ENCODE measurements at places on chromosomes 13 and 19.

DNA sequence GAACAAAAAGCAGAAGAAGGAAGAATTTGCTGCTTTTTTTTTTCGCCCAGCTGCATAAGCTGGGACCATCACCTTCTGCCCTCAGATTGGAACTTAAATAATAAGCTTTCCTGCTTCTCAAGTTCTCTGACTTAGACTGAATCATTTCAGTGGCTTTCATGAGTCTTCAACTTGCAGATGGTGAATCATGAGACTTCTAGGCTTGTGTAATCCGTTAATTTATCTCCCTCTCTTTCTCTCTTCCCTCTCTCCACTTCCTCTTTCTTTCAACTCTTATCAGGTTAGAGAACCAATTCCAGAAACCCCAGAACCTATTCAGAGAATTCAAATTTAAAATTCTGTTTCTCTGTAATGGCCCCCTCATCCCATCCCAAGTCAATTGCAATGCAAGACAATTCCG is 1153.7 kb downstream of the PCDH9 start:
- DNase-seq, result no peak

GRCh38 chr13:47478985-47479384 is 522.1 kb downstream of the SUCLA2 start:
- no peak for DNase-seq

DNA sequence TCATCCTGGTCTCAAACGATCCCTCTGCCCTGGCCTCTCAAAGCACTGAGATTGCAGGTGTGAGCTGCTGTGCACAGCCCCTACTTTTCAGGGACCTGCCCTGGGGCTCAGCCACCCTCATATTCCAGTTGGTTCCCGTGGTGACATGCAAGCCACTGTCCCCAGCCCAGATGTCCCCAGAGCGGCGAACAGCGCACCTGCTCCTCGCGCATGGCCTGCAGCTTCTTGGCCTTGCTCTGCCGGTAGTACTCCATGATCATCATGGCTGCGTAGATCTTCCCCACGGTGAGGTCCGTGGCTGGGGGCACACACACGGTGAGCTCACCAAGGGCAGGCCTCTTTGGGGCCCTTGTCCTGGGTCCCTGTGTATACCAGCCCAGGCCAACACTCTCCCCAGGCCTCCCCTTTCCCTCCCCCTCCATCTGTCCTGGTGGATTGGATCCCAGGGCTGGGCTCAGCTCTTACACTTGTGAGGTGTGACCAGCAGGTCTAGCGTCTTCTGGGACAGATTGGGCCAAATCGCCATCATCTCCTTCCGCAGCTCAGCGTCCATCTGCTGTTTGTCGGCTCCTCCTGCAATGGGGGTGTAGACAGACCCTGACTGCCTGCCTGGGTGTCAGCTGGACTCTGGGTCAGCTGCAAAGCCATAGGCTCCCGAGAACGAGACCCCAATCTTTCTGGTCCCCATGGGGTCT is 64.0 kb downstream of the IER2 start:
- no peak for DNase-seq

- DNase-seq, result no peak
These were observed 217.1 kb downstream of the POSTN start for GRCh38 chr13:37381502-37381901.

GRCh38 chr13:113183450-113184129 is 24.9 kb downstream of the PCID2 start:
- DNase-seq, result no peak

- DNase-seq, result no peak
These were observed at the start of gene LRP3 for GRCh38 chr19:33193865-33194362. Gene LRP3, plus strand, starts transcription at chr19:33194330. Its CDS starts 456 bp downstream, at chr19:33194786.

GRCh38 chr13:92896842-92897241 is 329.8 kb upstream of the GPC6 start:
- DNase-seq, result peak; percentile 35

DNA sequence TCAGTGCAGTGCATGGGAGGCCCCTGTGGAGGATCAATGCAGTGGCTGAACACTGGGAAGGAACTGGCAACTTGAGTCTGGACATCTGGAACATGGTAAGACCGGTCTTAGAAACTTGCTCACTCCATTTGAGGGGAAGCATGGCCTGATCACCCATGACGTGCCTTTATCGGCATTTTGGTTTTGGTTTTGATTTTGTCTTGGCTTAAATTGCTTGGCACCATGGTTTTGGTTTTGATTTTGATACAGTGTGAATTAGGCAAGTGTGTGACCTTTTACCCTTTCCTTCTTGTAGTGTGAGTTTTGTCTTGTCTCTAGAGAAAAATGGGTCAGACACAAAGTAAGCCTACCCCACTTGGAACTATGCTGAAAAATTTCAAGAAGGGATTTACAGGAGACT is 77.3 kb downstream of the ZNF486 start:
- DNase-seq, result no peak

DNA sequence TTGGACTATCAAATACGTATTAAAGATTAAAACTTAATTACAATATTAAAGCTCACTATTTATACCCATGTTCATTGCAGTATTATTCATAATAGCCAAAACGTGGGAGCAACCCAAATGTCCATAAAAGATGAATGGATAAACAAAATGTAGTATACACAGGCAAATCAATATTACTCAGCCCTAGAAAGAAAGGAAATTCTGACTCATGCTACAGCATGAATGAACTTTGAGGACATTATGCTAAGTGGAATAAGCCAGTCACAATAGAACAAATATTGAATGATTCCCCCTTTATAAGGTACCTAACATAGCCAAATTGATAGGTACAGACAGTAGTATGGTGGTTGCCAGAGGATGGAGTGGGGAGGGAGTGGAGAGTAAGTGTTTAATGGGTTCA is 457.3 kb downstream of the FGF14 start:
- no peak for DNase-seq

GRCh38 chr19:5492635-5493409 is 37.6 kb downstream of the ZNRF4 start:
- DNase-seq, result no peak

GRCh38 chr19:31498781-31499180 is 149.5 kb upstream of the TSHZ3 start:
- no peak for DNase-seq

- peak; percentile 24 for DNase-seq
These were observed 2.6 kb upstream of the MAB21L1 start for GRCh38 chr13:35479038-35479492.

DNA sequence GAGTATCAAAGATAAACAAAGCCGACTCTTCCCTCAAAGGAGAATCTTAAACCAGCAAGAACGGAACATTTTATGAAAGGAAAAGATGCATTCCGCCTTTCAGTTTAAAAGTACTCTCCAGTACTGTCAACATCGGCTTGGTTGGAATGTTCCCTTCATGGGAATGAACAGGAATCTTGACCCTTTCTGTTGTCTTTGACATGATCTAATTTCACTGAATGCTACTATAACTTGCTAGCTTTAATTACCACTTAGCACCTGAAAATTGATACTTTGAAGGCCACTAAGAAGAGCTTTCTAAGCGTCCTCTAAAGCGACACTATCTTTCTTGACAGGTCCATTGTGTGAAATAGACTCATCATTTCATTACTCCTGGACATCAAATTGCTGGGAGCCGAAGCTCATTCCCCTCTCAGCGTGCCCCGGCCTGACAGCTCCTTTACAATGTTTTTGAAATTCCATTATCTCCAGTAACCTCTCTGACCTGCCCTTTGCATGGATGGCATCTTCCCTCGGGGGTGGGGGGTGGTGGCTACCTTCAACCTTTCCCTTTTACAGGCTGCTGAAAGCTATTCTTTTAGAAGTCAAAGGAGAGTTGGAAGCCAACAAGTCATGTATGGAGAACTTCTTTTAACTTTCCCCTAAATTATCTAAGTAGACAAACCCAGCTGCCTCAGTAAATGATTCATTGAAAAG is 67.9 kb downstream of the EFNB2 start:
- peak; percentile 49 for DNase-seq

GRCh38 chr13:43356567-43356966 is 333.2 kb downstream of the DNAJC15 start:
- DNase-seq, result no peak

- no peak for DNase-seq
These were observed 28.1 kb downstream of the CPT1C start for GRCh38 chr19:49718991-49719390.

DNA sequence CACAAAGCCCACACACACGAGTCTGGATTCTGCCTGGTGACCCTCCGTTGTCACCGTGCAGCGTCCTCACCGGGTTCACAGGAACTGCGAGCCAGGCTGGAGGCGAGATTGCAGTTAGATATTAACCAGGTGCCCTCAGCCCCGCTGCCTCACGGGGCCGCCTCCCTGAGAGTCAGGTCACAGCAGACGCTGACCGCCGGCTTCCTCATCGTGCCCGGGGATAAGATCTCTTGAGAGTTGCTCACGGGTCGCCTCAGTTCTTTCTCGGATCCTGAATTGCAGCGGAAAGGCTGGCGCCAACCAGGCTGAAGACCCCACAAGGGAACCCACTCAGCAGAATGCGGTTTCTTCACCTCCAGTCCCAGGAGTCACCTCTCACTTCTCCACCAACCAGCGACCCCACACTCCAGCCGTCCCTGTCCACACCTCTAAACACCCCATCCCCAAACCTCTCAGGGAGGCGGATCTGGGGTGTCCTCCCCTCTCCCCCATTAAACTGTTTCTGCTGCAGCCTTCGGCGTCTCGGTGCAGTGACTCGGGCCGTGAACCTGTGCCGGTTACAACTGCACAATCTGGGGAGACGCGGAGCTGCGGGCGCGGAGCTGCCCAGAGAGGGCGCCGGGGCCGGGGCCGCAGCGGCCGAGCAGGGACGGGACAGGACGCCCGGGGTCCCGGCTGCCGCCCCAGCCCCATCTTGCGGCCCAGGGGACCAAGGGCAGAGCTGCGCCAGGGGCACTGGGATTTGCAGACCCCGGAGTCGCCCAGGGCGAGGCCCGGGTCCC is 591 bp downstream of the ZNF823 start:
- peak; percentile 31 for DNase-seq

DNA sequence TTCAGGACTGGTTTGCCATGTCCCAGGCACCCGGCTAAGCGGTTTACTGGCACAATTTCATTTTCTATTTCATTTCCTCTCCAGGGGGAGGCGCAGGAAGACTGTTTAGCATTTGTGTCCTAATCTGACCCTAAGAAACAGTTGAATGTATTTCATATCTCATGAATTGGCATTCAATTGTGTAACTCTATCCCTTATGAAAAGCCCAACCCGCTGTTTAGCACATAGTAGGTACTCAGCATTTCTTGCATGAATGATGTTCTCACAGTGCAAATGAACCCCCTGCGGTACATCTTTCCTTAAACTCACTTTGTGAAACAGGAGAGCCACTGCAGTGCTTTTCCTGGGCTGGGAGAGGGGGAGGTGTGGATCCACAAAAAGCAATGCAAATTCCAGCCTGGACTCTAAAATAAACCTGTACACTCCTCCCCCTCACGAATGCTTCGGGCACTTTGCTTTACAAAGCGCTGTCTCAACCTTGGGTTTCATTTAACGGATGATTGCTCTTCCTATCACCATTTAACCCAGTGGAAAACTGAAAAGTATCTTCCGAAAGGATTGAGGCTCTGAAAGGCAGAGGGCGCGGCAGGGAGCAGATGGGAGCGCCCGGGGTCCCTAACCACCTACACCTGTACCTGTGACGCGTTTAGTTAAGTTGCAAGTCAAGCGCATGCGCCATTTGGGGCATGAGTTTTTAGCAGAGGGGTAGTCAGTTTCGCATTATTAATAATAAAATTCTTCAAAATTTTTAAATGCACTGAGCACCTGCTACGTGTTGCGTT is 1.2 kb upstream of the EEF2 start:
- DNase-seq, result peak; percentile 78

GRCh38 chr13:30017880-30018279 is 167.5 kb upstream of the UBL3 start:
- DNase-seq, result no peak

GRCh38 chr19:3397266-3398022 is 31.1 kb downstream of the NFIC start:
- no peak for DNase-seq

GRCh38 chr13:102045731-102046130 is 356.1 kb downstream of the FGF14 start:
- DNase-seq, result no peak

- DNase-seq, result no peak
These were observed 1248.8 kb upstream of the SLC10A2 start for GRCh38 chr13:104314926-104315535.

DNA sequence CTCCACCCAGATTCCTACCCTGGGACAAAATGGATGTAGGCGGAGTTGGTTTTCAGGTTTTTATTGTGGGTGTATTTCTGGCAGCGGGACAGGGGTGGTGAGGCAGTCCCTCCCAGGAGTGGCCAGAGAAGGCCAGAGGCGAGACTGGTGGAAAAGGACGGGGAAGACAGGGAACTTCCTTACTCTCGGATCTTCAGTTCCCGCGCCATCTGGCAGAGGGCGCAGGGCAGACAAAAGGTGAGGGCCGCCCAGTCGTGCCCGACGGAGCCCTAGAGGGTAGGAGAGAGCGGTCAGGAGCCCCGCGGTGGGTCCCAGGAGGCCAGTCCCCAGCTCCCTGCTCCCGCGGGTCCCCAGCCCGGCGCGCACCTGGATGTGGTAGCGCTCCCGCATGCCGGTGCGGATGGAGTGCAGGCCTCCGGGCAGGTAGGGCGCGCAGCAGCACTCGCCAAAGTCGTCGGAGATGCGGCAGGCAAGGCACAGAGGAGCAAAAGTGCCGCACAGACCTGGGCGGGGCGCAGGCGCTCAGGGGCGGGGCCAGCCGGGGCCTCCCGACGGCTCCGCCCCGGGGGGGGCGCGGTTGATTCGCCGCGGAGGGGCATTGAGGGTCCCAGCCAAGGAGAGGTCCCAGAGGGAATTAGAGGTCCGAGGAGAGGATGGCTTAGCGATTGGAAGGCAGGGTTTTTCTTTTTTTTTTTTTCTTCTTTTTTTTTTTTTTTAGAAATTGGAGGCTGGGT is 3.0 kb downstream of the CNFN start:
- peak; percentile 51 for DNase-seq

- no peak for DNase-seq
These were observed at the start of gene PGLYRP1 for GRCh38 chr19:46022431-46023310. Gene PGLYRP1, minus strand, starts transcription at chr19:46023053. Its CDS starts 32 bp downstream, at chr19:46023021.

- DNase-seq, result no peak
These were observed 862.1 kb upstream of the MIR17HG start for GRCh38 chr13:90485436-90485835.

DNA sequence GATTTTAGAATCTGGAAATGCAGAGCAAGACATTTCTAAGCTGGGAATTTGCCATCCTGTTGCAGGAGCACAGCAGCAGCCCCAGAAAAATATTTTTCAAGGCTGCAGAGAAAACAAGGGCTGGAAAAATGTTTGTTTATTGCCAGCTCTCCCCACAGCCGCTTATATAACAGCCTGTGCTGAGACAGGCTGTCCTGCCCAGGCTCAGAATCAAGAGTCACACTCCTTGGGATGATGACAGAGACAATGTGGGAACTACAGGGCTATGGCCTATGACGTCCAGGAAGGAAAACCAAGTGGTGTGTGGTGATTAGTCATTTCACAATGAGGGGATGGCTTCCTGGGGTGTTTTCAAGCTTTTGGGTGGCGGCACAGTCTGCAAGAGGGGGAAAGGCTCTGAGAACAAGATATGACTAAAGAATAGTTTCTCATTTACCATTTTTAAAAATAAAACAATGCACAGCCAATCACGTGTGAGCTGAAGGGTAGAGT is 136.3 kb upstream of the SERP2 start:
- DNase-seq, result no peak

- DNase-seq, result no peak
These were observed 37.8 kb upstream of the CXCL17 start for GRCh38 chr19:42480335-42481095.

DNA sequence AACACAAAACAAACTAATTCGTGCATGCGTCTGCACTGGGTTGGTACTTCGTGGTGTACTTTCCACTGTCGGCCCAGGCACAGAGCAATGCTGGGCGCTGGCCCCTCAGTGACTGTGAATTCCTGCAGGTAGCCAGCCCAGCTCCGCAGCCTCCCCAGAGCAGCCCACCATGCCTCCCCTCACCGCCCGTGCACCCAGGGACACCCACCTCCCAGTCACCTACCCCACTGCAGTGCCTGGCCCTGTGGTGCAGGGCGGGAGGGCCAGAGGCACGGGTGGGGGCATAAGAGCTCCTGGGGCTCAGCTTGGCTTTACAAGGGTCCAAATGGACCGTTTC is 93.1 kb upstream of the ZNF507 start:
- DNase-seq, result no peak

All from left kidney (tissue), 8 donors.